CD4-positive, alpha-beta memory T cell (primary cell): ENCODE measurements at places on chromosomes 2 and 18.

DNA sequence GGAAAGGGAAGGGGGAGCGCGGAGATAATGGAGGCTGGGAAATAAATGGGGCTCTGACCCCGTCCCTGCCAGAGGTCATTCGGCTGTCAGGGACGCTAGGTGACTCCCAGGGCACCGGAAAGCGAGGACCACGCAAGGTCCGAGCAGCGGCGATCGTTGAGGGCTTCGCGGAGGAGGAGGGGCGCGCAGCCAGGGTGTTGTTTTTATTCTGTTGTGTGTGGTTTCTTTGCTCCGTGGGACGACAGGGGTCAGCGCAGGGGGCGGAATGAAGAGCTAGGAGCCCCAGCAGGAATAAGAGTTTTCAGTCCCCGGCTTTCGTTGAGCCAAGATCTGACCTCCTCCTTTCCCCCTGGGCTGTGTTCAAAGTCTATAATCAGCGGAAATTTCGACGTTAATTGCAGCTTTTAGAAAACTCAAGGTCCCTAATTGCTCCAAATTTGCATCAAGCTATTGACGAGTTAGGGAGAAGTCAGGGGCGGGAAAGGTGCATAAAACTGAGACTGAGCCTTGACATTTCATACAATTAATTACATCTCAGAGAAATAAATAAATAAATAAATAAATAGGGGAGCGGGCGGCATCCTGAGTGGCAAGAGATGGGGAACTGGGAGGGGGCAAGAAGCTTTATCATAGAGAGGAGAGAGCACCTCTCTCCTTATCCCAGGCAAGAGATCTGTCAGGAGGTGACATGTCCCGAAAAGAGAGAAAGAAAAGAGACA is 2.2 kb downstream of the GAD1 start:
- DNase-seq = no peak

GRCh38 chr2:101995804-101996203 is 4.0 kb downstream of the IL1R2 start:
- DNase-seq = no peak

- no peak for DNase-seq
Measured at GRCh38 chr2:26491563-26492167, 13.7 kb upstream of the OTOF start.

DNA sequence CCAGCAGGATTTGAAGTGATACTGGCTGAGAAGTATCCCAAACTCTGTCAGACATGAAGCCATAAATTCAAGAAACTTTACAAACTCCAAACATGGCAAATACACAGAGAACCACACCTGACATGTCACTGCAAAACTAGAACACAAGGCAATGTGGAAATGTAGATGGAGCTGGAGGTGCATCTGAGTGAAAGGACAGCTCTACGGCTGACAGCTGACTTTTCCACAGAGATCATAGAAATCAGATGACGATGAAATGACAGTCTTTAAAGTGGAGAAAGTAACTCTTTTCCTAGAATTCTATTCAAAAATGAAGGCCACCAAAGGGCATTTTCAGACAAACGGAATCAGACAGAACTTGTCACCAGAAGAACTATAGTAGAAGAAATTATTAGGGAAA is 97.5 kb downstream of the LDLRAD4 start:
- DNase-seq = no peak

- DNase-seq = no peak
Measured at GRCh38 chr2:217666338-217666737, 336.5 kb downstream of the TNS1 start.

- DNase-seq = no peak
Measured at GRCh38 chr18:76380127-76380729, 114.8 kb downstream of the ZNF516 start.

GRCh38 chr18:10361660-10362059 is 92.8 kb upstream of the APCDD1 start:
- DNase-seq = no peak

GRCh38 chr2:113207021-113207420 is 33.2 kb downstream of the PSD4 start:
- DNase-seq = no peak

DNA sequence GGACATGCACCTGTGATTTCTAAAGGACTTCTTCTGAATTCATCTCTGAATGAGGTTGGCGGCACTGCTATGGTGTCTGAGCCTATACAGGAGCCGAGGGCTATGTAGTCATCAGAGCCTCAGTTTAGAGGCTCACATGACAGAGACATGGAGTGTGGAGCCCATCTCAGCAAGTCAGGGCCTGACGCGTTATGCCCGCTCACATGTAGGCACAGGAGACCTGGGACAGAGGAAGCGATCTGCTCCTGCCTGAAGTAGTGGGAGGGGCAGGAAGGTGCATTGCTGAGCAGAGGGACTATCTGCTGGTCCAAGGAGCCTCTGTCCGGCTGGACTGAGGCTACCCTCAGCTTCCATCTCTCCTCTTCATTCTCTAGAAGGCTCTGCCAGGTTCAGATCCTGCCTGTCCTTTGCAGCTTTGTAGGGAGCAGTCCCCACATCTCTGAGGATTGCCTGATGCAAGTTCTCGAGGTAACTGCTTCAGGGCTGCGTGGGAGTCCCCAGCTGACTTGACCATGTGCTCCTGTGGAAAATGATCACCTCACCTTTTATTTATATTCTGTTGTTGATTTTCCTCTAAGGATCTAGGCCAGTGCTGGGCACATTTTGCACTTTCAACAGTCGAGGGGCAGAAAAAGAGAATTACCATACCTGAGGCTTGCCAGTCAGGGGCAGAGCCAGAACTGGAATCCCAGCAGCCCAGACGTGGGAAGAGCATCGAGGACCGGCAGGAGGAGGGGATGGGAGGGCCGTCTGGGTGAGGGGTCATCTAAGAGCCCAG is 16.6 kb downstream of the KLHL29 start:
- no peak for DNase-seq

GRCh38 chr2:39661826-39662225 is 3.9 kb upstream of the TMEM178A start:
- no peak for DNase-seq

DNA sequence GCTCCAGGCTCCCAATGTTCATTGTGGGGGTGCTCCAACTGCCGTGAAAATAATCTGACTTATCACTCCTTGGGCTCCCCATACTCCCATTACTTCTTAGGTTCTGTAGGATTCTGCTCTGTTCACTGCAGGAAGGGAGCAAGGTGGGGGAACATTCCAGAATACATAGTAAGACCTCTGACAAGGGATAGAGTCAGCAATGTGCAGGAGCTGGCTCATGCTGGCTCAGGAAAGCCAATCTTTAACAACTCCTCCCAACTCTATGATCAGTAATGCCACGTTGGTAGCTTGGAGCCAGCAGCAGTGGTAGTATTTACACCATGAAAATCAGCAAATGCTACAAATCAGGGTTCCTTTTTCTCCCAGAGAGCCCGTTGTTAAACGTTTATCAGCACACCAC is 44.4 kb downstream of the FECH start:
- DNase-seq = no peak

- DNase-seq = peak; percentile 75
Measured at GRCh38 chr2:393711-394696, 106.1 kb upstream of the ALKAL2 start.

DNA sequence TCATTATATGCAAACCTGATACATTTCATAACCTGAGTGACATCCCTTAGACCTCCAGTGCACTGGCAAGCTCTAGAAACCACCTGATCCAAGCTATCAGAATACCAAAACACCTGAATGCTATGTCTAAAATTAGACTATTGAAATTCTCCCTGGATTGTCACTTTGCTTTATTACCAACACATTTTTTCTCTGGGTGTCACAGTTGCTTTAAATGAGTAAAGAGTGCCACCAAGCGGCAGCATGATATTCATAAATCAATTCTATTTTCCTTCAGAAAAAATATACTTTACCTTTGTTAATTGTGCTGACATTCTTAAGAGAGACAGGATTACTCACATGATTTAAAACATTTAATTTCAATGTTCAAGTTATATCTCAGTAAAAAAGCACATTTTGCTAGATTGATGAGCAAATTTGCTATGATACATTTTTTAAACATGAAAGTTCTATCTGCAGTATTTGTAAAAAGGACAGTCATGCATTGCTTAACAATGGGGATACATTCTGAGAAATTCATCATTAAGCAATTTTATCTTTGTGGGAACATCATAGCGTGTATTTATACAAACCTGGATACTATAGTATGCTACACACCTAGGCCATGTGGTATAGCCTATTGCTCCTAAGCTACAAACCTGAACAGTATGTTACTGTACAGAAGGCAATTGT is 338.4 kb upstream of the SLC39A10 start:
- peak; percentile 33 for DNase-seq

- DNase-seq = no peak
Measured at GRCh38 chr2:2788076-2788475, 457.0 kb upstream of the MYT1L start.

DNA sequence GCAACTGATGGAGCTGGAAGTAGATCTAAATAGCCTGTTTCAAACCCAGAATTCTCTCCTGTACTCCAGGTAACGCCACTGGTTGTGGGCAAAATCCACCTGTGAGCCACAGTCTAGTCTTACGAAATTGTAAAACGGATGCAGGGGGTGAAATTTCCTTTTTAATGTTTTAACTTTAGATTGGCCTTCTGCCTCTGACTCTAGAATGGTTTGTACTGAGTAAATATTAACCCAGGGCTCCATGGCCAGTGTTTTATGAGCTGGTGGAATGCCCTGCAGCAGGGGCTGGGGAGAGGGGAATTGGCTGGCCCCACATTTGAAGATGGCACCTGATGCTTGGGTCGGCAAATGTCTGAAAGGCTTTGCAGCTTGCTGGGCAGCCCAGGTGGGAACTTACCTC is 156.6 kb downstream of the MYCN start:
- no peak for DNase-seq

DNA sequence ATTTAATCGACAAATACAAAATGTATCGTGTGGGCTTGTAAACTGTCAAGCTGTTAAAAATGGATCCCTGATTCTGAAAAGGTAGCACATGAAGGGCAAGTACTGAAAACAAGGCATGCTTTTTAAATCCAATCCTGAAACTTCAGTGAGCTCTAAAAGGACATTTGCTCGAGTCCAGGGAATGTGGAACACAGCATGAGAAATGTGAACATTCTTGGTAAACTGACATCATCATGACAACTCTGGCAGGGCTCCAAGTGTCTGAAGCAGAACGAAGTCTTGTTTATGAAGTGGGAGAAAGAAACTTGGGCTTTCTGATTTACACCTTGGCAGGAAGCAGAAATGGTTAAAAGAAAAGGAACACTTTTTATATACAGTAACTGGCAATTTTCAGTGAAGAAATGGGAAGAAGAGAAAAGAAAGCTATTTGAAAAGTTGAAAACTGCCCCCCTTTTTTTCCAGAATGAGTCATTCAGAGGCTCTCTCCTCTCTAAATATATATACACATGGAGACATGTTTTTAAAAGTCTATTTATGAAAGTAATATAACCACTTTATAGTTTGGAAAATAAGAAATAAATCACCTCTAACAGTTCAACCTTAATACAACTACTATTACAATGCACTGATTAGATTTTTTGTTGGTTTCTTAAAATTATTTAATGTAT is 120.8 kb downstream of the GAREM1 start:
- DNase-seq = no peak

- peak; percentile 57 for DNase-seq
Measured at GRCh38 chr2:237441605-237442274, 27.8 kb upstream of the COL6A3 start.

GRCh38 chr2:190062601-190063000 is at the start of gene MSTN:
Gene MSTN, minus strand, starts transcription at chr2:190062729. Its CDS starts 133 bp downstream, at chr2:190062596.
- DNase-seq = no peak

DNA sequence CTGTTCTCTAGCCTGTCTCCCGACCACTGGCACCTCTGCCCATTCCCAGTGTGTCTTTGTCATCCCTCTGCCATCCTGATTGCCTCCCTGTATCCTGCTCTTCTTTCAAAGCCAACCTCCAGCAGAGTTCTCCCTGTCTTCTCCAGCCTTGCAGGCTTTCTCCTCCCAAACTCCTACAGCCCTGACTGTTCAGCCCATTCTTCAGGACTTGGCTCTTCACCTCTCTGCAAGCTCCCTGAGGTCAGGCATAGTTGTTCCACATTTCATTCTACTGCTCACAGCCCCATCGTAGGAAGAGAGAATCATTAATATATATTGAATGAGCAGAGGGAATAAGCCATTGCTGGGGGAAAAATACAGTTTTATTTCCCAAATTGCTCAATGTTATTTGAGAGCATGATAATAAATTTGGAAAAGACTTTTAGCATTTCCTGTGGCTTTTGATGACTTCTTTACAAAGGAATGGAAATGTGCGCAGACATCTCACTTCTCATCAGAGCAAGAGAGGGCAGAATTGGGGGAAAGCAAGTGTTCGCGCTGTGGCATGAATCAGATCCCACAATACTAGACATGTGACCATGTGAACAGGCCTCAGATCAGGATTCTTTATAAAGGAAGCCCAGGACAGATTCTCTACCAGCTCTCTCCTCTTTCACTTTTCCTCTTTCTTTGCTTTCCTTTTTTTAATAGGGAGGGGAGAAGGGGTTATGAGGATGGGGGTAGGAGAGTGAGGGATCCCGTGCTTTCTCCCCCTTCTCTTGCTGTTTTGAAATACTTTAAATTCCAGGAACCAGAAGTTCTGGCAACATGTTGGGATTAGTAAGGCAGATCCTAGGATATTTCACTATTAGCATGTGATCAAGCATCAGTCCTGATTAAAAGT is 37.4 kb downstream of the EPAS1 start:
- DNase-seq = no peak

GRCh38 chr18:77092104-77093066 is 40.2 kb downstream of the MBP start:
- DNase-seq = no peak

DNA sequence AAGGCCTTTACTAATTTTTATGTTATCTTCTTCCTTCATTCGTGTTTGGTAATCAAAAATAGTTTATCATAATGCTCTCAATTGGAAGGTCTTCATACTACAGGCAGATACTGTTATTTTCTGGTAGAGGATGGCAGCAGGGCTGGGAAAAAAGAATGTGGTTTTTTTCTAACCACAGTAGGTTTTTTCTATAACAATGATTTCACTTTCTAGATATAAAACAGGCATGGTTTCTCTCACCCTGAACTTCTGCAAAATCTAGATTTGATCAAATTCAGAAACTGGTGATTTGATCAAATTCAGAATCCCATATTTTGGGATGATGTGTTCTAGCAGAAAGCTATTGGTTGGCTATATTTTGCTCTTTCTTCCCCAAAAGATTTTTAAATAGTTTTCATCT is 27.6 kb downstream of the BCL11A start:
- DNase-seq = no peak

DNA sequence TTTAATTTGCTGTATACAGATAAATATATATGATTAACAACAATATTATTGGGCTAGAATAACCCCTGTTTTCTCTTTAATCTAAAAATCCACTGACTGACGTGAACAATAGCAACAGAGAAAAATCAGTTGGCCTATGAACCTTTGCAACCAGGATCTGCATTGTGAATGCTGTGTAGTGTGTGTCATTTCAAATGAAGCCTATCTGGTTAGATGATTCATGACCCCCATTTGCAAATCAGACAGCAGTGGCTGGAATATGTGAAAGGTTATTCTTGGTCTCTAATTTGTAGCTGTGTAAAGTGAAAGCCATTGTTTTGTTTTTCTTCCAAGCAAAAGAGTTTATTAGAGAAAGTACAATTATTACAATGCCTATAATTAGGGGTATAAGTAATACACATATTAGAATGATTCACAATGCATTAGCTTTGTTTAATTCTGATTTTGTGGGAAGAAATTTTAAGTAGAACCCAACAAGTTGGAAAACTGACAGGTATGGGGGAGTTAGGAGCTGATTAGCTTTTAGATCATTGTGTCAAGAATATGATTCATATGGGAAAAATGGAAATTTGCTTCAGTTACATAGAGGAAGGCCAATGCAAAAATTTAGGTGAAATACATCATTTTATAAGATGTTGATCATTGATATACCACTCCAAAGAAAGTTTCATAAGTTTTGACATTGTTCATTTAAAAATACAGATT is 1362.2 kb upstream of the TMEFF2 start:
- DNase-seq = no peak

- DNase-seq = no peak
Measured at GRCh38 chr2:117983040-117983439, 30.8 kb downstream of the CCDC93 start.
